ENCODE measurements at places on chromosomes 2 and 18. TPM values are rescaled to one million over a fixed set of nuclear protein-coding genes. Genes with fewer than 3 reads are reported as not detected.

Gene FTCDNL1
- 2.6 TPM for total RNA-seq

DNA sequence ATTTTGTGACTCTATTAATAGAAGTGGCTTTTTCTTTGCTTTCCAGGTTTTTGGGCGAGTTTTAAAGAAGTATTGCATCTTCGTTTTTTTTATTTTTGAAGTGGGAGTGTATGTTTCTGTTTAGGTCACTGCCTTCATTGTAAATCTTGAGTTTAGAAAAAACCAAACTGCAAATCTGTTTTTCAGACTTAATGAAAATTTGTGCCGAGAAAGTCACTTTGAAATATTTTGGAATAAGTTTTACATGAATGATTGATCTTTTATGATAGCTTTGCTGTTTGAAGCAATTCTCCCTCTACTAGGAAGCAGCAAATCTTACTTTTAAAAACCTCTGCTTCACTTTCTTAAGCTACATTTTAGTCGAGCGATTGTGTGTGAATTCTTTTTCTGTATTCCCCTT, 2.2 kb downstream of the SMAD4 start:
- DNase-seq: no peak

- DNase-seq: no peak
These were observed 35.3 kb downstream of the INHBB start for GRCh38 chr2:120381192-120381591.

Gene TGFA
- total RNA-seq: 13.5 TPM

GRCh38 chr2:216519154-216519762, 20.6 kb downstream of the RPL37A start:
- DNase-seq: peak; percentile 81

DNA sequence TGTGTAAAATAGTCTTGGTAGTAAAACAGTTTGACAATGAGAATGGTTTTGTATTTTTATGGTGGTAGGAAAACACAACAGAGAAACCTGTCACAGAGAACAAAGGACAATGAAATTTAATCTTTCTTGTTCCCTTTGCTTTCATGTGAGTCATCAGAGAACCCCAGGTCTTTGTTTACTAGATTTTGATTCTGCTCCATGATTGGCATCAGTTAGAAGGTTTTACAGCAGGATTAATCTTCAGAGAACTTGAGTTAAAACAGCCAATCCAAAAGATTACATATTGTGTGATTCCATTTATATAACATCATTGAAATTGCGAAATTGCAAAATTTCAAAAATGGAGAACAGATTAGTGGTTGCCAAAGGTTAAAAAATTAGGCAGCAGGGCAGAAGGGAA, 2.5 kb downstream of the APLF start:
- DNase-seq: no peak

GRCh38 chr2:20016346-20016745, 3.9 kb upstream of the MATN3 start:
- DNase-seq: no peak

- no peak for DNase-seq
These were observed 129.0 kb upstream of the ACVR2A start for GRCh38 chr2:147715807-147716206.

DNA sequence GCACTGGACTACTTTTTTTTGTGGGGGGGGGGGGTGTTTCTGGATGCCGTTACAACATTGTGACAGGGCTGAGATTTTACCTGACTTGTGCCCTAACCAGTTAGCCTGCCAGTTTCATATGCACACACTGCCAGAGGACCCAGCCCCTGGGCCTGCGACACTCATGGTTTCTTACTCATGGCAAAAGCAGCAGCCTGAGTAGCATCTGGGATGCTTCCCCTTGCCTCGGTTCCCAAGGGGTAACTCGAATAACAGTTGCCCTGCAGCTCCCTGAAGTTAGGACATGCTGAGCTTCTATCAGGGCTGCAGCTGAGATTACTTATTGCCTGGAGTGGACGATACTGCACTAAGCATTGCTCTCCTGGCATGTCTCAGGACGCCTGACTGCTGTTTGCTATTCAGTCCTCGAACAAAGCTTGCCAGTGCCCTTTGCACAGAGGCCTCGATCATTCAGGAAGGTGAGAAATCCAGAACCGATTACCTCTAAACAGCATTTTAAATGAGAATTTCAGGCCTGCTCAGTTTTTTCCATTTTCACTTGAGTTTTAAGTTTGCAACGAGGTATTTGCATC, 47.9 kb downstream of the TRPM8 start:
- no peak for DNase-seq

- DNase-seq: no peak
These were observed 49.0 kb downstream of the FAM168B start for GRCh38 chr2:131044075-131044756.

- no peak for DNase-seq
These were observed 15.1 kb downstream of the KCMF1 start for GRCh38 chr2:84986018-84986417.

- DNase-seq: no peak
These were observed 37.8 kb upstream of the ASAP2 start for GRCh38 chr2:9168821-9169221.

- DNase-seq: no peak
These were observed 227.8 kb upstream of the CDH2 start for GRCh38 chr18:28404694-28405093.

- no peak for DNase-seq
These were observed 85.3 kb downstream of the NRP2 start for GRCh38 chr2:205767617-205768016.

- DNase-seq: no peak
These were observed 11.0 kb downstream of the CPSF3 start for GRCh38 chr2:9434489-9434888.

Gene OLA1
- 17.8 TPM for total RNA-seq

DNA sequence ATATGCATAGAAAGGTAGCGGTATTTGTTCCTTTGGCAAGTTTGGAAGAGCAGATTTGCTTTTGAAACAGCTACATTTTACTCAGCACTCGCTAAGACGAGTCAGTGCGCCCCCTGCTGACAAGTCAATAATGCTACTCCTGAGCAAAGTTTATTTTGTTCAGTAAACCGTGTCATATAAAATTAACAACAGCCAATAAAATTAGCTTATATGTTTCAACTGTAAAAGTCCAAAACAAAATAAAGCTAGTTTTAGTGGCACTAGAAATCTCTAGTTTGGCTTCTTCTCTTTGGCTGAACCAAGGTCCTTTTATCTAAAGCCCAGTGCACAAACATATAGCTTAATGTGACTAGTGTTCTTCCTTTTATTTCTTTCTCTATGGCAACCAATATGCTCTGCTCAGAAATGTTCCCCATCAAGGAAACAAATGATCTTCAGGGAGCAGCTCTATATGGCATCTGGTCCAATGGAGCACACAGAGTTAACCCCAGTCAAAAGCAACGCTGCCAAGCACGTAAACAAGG, 4.2 kb upstream of the POU3F3 start:
- DNase-seq: peak; percentile 69

- DNase-seq: no peak
These were observed 22.9 kb upstream of the TMEM87B start for GRCh38 chr2:112032224-112032586.

Gene AFG3L2
- total RNA-seq: 33.6 TPM
